Smooth muscle cell of the umbilical artery (primary cell): ENCODE measurements at places on chromosomes 5 and 9. TPM values are rescaled to one million over a fixed set of nuclear protein-coding genes. Genes with fewer than 3 reads are reported as not detected.

The FCN2 gene
- not detected in 2 replicates for total RNA-seq

The TJP2 gene
- 13.1 and 39.3 TPM in 2 replicates for total RNA-seq

The CTXN3 gene
- total RNA-seq, result not detected in 2 replicates

The DCANP1 gene
- total RNA-seq, result not detected in 2 replicates

The KCNV2 gene
- total RNA-seq, result not detected in 2 replicates

The FGF10 gene
- under 0.01 TPM in 1 of 2 replicates, not detected in the other for total RNA-seq

The NNT gene
- total RNA-seq, result 101 and 103 TPM in 2 replicates
